ENCODE measurements at places on chromosomes 7 and 10.

DNA sequence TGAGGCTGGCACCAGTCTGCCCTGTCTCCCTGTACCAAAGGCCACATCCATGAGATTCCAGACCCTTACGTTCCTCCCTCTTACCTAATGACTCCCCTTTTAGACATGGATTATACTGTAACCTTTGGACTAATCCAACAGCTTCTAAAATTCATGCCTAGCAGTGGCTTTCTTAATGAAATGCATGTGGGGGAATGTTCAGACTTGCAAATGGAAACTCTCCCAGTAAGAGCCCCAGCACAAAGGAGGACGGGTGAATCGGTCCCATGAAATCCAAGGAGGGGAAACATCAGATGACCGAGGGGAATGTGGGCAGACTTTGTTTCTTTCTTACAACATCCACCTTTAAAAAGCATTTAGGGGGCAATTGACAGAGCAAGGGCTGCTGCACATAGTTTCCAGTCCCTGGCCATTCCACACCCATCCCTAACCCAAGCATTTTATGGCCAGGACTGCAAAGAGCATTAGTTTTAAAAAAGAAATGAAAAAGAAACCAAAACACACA is 71.5 kb downstream of the COL13A1 start:
- DNase-seq, result no peak

DNA sequence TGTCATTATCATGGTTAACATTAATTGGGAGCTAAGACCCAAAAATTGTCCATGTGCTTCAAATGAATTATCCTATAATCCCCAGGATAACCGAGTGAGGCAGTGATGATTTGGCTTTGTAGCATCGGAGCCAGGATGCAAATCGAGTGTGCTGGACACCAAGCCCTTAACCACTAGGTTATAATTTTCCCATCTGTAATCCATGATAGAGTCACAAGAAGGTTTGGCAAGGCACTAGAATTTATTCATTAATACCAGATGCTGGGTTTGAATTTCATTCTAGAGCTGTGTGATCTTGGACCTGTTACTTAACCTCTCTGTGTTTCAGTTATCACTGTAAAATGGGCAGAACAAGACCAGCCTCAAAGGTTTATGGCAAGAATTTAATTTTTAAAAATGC is 21.0 kb upstream of the ITGB1 start:
- DNase-seq, result no peak

DNA sequence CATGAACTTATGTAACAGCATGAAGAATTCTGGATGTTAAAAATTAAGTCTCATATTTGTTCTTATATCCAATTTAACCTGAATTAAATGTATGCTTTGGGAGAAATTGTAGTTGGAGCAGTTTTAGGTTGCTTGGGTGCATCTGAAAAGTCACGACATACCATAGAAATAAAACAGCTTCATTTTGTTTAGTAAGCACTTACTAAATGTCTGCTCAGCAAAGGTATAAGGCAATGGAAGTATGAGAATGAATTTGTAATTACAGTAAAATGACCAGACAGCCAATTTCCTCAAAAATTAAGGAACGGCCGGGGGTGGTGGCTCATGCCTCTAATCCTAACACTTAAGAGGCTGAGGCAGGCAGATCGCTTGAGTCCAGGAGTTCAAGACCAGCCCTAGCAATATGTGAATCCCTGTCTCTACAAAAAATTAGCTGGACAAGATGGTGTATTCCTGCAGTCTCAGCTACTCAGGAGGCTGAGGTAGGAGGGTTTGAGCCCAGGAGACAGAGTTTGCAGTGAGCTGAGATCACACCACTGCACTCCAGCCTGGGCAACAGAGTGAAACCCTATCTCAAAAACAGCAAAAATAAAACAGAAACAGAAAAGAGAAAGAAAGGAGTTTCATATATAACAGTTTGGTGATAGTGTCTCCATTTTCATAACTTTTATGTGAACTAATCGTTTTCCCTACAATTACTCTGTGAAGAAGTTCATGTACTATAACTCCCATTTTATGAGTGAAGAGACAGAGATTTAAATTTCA is 47.2 kb upstream of the KLF6 start:
- no peak for DNase-seq

DNA sequence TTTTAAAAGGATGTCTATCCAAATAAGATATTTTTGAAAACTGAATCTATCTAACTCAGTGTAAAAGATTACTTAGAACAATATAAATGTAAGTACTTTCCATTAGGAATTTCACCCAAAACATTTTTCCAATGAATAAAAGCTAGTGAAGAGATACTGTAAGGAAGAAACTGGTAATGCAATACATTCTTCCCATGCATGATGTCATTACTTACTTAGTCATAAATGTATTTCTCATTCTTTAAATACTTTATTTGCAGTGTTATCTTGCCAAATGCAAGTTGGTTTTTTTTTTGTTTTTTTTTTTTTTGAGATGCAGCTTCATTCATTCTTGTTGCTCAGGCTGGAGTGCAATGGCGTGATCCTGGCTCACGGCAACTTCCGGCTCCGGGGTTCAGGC is 265.6 kb downstream of the PHF14 start:
- DNase-seq, result no peak

DNA sequence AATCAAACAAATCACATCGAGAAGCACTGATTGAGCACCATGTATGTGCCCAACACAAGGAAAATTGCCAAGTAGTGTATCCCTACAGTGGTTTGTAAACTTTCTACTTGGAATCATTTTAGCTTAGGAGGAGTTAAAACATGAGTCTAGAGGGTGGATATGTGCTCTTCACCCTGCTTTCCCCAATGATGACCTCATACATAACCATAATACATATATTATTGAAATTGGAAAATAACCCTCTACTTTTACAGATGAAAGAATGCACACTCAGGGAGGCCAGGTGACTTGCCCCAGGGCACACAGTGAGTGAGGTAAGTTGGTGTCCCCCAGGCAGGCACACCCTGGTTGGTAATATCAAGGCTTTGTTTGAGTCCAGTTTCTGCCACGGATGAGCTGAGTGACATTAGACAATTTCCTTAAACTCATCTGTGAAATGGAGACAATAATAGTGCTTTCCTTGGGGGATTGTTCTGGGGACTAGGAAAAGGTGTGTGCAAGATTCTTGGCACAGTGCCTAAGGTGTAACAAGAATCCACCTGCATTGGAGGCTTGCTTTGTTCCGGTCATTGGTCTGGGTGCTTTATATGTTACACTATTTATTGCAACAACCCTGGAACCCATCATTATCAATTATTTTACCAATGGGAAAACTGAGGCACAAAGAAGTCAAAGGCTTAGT is 50.7 kb downstream of the BPGM start:
- DNase-seq, result no peak

DNA sequence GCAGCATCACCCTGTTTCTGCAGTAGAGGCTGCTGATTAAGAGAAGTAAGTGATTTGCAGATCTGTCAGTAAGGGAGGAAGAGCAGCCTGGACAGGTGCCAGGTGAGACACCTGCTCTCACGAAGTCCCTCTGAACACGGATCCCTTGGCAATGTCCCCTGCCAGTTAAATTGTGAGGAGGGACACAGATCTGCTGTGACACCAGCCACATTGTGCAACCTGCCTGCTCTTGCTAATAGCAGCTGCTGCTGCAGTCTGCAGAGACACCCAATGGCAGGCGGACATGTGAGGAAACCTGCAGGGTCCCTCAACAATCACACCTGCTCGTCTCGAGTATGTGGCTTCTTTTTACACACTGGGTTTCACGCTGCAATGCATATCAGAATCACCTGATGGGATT is 31.9 kb downstream of the ANXA11 start:
- DNase-seq, result no peak

- no peak for DNase-seq
These were observed 247.3 kb downstream of the PARD3 start for GRCh38 chr10:34567659-34568253.

DNA sequence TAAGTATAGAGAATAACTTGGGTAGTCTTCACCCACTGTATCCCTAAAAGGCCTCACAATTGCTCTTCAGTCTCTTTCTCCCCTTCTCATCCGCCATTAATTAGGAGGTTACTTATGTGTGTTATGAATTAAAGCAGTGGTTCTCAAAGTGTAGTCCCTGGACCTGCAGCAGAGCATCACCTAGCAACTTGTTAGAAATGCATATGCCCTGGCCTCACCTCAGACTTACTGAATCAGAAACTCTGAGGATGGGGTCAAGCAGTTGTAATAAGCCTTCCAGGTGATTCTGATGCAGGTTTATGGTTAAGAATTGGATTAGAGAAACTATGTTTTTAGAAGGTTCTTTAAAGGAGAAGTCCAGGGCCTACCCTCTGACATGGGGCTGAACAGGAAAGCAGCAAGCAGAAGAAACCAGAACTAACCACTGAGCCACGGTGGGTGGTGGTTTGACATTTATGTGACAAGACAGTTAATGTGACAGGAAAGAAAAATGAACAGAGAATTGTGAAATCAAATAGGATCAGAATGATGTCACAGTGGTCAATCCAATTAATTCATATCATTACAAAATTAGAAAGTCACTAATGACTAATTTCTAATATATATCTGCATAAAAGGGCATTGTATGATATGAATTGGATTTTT is 37.6 kb downstream of the ENTPD1 start:
- no peak for DNase-seq

DNA sequence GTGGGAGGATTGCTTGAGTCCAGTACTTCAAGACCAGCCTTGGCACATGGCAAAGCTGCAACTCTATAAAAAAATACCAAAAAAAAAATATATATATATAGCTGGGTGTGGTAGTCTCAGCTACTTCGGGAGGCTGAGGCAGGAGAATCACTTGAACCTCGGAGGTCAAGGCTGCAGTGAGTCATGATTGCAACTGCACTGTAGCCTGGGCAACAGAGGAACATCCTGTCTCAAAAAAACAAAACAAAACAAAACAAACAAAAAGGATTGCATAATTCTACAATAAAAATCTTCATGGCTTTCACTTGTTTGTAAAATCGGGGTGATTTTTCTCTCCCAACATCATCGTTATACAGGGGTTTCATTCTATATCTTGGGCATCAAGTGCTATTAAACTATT is 35.1 kb downstream of the GUSB start:
- no peak for DNase-seq

GRCh38 chr10:23914641-23915040 is 294.3 kb upstream of the KIAA1217 start:
- DNase-seq, result no peak

GRCh38 chr10:133474027-133474426 is 20.3 kb downstream of the SCART1 start:
- no peak for DNase-seq

DNA sequence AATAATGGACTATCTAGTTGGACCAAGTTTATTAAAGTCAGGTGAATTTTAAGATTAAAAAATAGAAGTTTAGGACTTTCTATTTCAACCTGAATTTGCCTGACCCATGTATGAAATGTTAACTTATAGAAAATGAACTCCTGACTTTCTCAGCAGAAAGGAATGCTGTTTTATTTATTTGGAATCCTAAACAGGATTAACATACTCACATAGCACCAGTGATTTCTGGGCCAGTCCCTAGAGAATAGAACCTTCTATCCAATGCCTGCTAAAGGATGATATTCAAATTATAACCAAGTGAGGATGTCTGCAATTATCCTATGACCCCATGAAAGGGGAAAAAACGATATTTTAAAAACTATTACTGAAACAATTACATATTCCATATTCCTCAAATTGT is 148.8 kb downstream of the CHRM2 start:
- no peak for DNase-seq

- no peak for DNase-seq
These were observed 63.7 kb upstream of the ANTXRL start for GRCh38 chr10:46223064-46223480.

DNA sequence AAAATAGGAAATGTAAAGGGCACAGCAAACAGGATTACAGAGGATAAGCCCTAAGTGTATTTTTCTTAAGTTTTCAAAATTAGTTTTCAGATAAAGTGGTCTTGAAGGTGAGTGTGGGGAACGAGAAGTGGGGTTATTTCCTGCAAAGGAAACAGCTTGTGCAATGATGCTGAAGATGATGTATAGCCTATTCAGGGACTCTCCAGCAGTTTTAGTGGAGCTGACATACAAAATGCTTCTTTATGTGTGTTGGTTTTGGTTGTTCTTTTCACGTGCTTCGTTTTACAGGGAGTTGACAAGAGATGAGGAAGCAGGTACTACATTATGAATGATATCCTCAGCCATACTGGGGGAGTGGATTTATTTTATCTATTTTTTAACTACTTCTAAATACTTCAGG is 20.5 kb downstream of the CASD1 start:
- DNase-seq, result no peak

DNA sequence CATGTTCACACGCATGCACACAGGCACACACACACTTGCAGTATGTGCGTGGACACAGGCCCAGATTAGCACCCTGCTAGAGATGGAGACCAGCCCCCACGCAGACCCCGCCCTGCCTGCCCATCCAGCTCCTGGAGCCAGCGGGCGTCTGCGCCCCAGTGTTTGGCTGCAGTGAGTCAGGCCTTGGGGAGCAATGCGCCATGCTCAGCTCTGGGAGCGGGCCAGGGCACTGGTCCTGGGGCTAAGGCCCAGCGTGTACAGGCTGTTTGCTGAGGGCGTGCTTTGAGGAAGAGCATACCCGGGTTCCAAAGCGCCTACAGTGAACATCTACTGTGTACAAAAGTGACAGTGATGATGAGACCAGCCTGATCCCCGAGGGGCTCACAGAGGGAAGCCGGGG is 16.0 kb upstream of the ELFN1 start:
- DNase-seq, result no peak

- no peak for DNase-seq
These were observed 22.1 kb downstream of the EXOC4 start for GRCh38 chr7:133275008-133275407.
